Stimulated activated CD8-positive, alpha-beta memory T cell treated with anti-CD3 and anti-CD28 coated beads, Interleukin-4, amount 100 ng/mL, for 1 hour (primary cell): ENCODE measurements at places on chromosomes 4 and X.

GRCh38 chr4:22090661-22091351, 142.2 kb upstream of the KCNIP4 start:
- no peak for DNase-seq

DNA sequence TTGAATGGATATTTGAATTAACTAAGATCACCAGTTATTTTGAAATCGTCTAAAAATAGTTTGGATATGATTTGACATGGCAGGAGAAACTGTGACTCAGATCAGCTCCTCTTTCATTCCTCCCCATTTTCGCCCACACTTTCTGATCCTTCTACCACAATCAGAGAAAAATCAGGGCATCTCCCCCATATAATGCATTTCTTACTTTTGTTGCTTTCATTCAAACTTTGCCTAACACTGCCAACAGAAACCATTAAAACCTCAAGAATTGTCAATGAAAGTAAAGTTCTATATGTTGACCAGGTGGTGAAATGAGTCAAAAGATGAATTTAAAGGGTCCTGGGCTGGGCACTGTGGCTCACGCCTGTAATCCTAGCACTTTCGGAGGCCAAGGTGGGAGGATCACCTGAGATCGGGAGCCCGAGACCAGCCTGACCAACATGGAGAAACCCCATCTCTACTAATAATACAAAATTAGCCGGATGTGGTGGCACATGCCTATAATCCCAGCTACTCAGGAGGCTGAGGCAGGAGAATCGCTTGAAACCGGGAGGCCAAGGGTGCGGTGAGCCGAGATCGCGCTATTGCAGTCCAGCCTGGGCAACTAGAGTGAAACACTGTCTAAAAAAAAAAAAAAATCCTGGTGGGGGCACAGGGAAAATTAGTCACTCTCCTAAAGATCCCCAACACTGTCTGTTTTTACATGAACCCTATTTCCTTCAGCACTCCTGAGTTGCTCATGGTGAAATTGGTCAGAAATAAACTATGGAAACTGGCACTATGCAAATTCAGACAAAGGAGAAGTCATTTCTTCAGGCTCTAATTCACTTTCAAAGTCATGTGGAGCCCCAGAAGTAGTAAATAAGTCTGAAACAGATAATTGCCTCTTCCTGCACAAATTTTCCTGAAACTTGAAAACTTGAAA, 122.8 kb upstream of the NOCT start:
- no peak for DNase-seq

- no peak for DNase-seq
Measured at GRCh38 chrX:115174548-115174947, 14.7 kb upstream of the RBMXL3 start.

- no peak for DNase-seq
Measured at GRCh38 chr4:20638825-20639224, 61.4 kb upstream of the PACRGL start.

GRCh38 chrX:3129256-3129655, 88.0 kb downstream of the ARSF start:
- no peak for DNase-seq

- no peak for DNase-seq
Measured at GRCh38 chr4:88533088-88533790, 9.7 kb upstream of the PYURF start.

- no peak for DNase-seq
Measured at GRCh38 chrX:100368167-100368566, 41.9 kb downstream of the PCDH19 start.

- no peak for DNase-seq
Measured at GRCh38 chr4:66911880-66912279, 633.4 kb downstream of the CENPC start.

DNA sequence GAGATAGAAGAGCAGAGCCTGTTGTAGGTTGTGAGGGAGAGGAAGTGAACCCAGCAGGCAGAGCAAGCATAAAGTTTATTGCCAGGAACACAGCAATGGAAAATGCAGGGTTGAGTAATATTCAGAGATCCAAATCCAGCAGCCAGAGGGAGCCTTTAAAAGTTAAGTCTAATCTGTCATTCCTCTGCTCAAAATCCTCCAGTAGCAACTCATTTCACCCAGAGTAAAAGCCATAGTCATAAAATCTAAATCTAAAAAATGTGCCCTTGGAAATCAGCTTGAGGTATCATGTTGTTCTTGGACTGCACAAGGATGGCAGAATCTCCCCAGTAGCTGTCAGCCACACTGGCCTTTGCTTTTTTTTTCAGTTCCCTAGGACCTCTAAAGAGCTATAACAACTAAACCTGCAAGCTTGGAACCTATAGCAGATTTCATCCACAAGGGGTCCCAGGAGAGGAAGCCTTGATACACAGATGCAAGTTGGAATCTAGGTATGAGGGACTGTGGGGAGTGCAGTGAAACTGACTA, 62.9 kb upstream of the FRAS1 start:
- DNase-seq, result no peak

DNA sequence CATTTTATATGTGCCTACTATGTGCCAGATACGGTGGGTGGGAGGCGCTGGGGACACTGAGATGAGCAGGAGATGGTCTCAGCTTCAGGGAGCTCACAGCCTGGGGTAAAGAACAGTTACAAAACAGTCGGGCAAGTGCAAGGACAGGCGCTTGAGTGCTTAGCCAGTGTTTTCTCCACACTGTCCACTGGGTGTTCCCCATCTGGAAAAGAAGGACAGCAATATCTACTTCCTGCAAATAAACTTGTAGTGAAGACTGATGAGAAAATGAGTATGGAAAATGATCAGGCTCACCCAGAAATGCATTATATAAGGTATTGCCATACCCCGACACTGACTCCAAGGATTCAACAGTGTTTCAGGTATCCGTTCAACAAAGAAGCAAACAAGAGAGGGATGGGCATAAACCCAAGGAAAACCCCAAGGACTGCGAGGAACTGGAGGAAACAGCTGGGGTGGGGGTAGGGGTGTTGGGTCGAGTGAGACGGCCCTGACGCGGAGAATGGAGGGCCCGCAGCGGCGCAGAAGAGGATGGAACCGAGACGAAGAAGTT, 835 bp downstream of the TMEM185A start:
- DNase-seq, result no peak
